WTC11 (cell line): ENCODE measurements at places on chromosomes 5 and 9. TPM values are rescaled to one million over a fixed set of nuclear protein-coding genes. Genes with fewer than 3 reads are reported as not detected.

DNA sequence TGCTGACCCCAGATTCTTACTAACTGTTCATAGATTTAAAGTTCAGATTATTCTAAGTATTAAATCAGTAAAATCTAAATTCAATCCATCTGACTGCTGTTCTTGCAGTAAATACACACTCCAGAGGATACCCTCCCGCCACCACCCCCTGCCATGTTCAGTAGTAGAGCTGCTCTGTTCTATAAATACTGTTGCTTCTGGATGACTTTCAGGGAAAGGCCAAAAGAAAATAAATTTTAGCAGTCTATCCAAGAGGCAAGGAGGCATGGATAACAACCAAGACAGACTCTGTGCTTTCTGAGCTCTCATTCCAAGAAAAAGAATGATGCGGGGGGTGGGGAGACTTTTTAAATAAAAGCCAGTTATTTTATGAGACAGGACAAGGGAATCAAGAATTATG is 115.1 kb downstream of the ADAMTS6 start:
- no peak for DNase-seq

DNA sequence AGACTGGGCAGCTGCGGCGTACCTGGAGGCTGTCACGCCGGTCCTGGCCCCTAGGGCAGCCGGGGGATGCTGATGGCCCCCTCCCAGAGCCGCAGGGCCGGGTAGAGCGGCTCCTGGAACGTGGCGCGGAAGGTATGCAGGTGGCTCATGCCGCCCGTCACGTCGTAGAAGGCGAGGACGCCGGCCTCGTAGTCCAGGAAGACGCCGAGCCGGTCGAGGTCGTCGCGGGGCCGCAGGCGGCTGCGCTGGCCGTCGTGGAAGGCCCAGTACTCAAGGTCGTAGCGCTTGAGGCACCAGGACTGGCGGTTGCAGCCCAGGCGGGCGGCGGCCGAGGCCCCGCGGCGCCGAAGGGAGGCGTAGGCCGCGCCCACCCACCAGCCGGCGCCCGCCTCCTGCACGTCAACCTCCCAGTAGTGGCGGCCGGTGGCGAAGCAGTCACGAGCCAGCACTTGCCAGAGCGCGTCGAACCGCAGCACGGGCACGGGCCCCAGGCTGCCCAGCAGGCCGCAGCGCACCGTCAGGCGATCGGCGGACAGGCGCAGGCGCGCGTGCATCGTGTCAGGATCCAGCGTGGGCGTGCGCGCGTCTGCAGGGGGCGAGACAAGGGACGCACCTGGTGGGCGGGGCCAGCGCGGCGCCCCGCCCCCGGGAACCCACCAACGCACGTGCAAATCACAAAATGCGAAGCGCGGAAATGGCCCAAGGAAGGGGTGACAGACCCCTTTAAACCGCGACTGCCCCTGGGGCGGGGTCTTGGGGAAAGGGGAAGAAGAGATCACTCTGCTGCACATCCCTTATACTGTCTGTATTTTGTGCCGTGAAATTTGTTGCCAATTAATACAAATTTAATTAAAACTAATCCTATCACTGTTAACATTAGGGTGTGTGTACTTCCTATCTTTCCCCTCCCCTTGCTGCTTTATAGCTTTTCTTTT is 31.2 kb downstream of the NANS start:
- DNase-seq = peak; percentile 72

DNA sequence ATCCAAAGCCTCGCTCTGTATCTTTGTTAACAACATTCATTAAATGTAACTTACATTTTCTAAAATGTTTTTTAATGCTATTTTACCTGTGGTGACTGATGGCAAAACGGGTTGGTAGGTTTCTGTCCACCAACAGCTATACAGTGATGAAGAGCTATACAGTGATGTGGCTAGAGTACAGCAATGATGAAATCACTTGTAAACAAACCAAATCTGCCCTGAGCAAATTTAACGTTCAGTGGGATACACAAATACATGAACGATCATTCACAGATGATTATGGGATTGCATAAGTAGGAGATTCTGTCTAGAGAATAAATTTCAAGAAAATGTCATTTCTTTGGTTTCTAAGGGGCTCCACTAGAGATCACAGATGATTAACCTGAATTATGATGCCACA is 132.7 kb downstream of the MPDZ start:
- no peak for DNase-seq

- DNase-seq = no peak
Observed at GRCh38 chr9:73549991-73550390, 398.3 kb downstream of the ANXA1 start.

- no peak for DNase-seq
Observed at GRCh38 chr9:26677965-26678706, 214.5 kb downstream of the CAAP1 start.

GRCh38 chr5:34618371-34619065 is 37.6 kb upstream of the RAI14 start:
- no peak for DNase-seq

GRCh38 chr5:10689391-10690081 is 71.5 kb downstream of the DAP start:
- DNase-seq = peak; percentile 78

- no peak for DNase-seq
Observed at GRCh38 chr5:131756942-131757341, 39.9 kb downstream of the FNIP1 start.

GRCh38 chr5:1356873-1357787 is 12.2 kb upstream of the CLPTM1L start:
- no peak for DNase-seq

- DNase-seq = no peak
Observed at GRCh38 chr5:78060421-78060820, 234.1 kb downstream of the AP3B1 start.

DNA sequence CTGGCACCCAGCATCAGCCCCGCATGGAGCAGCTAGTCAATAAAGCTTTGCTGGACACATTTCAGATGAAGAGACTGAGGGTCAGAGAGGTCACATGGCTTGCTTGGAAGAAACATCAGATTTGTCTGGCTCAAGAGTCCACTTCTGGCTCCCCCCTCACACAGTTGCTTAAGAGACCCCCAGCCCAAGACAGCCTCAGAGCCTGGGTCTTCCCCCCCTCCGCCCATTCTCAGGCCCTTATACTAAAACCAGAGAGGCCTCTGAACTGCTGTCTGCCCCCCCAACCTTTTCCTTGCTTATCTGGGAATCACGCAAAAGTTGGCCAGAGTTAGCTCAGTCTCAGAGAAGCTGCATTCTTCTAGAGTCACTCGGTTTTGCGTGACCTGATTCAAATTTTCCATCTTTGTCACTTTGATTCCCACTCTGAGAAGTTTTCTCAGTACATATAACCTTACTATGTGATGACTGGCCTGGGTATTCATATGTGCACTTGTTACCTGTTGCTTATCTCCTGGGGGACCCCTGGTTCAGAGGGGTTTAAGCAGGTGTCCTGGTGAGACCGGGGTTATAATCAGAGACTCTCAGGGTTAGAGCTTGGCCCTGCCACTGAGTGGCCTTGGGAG is 145.4 kb upstream of the IER5L start:
- DNase-seq = no peak

GRCh38 chr5:89513299-89514044 is 630.5 kb upstream of the MEF2C start:
- no peak for DNase-seq

DNA sequence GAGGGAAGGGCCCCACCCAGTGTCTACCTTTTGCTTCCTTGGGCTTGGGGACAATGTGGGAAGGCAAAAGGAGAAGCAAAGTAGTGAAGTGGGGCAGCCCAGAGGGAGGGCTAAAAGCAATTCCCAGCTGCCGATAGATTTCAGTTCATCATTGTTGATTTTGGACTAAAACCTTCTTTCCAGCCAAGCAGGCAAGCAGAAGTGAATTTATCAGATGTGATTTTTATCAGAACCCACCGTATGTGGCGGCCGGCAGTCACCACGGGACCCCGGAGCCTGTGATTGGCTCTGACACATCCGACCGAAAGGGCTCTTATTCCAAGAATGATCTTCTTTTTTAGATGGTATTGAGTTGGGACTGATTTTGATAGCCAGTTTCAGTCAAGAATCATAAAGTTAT is 559.9 kb downstream of the PSAT1 start:
- DNase-seq = no peak

- no peak for DNase-seq
Observed at GRCh38 chr9:1538301-1538700, 476.8 kb upstream of the SMARCA2 start.

DNA sequence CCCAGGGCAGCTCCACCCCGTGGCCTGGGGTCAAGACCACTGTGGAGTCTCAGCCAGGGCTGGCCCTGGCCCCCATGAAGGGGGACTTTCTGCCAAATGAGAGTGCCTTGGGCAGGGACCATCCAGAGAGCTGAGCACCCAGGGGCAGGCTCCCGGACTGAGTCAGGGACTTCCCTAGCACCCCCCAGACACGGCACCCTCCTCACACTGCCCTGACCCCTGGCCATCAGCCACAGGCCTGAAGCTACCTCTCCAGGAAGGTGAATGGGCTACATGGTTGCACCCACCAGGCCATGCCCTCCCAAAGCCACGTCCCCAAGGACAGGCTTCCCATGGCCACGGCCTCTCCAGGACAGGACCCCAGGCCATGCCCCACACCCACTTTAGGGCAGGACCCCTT is 9.5 kb downstream of the CCDC187 start:
- no peak for DNase-seq

GRCh38 chr9:131266266-131267229 is 9.8 kb downstream of the FAM78A start:
- no peak for DNase-seq

DNA sequence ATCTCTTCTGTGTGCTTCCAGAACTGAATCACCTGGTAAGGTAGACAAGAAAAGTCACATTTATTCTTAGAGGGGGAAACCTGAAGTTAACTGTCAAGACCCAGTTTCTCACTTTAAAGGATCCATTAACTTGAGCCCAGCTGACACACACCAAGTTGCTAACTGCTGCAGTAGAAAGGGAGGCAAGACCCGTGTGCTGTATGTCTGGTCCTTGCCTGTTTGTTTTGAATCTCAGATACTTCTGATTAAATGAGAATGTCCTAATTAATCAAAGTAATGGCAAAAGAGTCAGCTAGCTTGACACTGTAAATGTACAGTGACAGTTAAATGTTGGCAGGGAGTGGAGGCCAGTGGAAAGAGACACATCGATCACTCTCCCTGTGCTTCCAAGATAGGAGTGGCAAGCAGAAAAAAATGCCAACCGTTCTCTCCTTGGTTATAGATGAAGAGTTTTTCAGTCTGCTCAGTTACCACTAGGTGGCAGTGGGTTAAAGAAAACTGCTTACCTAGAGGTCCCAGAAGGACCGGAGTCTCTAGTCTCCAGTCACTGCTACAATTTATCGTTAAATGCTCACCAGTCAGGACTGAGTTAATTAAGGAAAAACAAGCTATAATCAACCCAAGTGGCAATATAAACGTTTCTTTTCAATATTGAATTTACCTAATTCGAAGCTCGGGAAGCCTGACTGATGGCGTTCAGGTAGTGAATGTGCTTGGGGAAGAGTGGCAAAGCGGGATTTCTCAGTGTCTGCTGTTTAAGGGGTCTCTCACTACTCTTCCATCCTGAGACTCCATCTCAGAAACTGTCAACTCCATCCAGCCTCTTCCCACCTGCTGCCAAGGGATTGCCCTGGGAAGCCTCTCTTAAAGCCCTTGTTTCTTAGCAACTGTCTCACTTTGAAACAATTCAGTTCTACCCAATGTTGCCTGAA is 18.4 kb downstream of the LSM11 start:
- no peak for DNase-seq

- DNase-seq = no peak
Observed at GRCh38 chr5:36630201-36631145, 24.1 kb downstream of the SLC1A3 start.

DNA sequence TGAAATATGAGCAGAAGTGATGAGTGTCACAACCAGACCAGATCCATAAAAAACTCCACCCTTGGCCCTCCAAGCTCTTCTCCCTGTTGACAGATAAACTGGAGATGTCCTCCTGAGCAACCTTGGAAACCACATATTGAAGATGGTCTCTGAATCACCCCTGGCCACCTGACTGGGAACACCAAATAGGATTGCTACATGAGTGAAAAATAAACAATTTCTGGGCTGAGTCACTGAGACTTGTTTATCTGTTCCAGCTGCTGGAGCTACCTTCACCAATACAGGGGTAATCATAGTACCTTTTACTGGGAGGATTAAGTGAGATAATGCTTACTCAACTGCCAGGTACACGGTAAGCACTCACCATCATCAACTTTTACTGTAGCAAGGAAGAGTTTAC is 53.3 kb downstream of the PCA3 start:
- DNase-seq = no peak

GRCh38 chr5:23717486-23717885 is 210.1 kb downstream of the PRDM9 start:
- no peak for DNase-seq

DNA sequence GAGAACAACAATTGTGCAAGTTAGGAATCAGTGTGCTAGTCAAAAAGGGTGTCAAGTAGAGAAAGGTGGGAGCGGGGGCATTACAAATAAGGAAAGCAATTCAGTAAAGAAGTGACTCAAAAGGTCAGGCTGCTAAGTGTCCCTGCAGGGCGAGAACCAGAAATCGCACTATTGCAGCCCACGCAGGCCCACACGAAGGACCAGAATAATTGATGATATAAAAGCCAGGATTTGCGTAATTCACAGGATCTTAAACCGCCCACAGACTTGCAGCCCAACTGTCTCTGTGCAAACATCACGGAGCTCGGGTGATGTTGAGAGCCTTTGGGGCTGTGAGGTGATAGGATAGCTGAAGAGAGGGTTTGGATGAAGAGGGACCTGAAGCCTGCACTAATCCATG is 349.0 kb downstream of the BRINP1 start:
- no peak for DNase-seq

DNA sequence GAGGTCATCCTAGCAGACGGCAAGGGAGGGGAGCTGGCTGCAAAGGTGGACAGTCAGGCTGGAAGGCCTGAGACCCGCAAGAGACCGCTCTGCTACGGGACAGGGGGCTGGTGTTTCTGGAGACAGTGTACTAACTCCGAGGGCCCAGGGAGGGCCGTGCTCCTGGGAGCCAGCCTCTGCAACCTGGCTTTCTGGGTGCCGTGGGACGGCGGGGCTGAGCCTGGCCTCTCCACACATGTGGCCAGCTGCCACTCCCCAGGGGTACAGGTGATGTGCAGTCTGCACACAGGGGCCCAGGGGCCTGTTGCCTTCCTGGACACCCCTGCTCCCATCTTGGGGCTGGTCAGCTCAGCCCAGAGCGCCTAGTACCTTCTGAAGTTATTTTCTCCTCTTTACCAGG is 92.2 kb downstream of the MRPL36 start:
- no peak for DNase-seq

Gene HSPB3
- total RNA-seq = not detected in 3 replicates

Gene PPP3R2
- not detected in 3 replicates for total RNA-seq

Gene ARL14EPL
- not detected in 3 replicates for total RNA-seq

Gene BARHL1
- total RNA-seq = 0.15 to 0.16 TPM in 2 of 3 replicates, not detected in the other

Gene NMUR2
- total RNA-seq = 0.16 TPM in 1 of 3 replicates, not detected in the others

Gene ROPN1L
- total RNA-seq = 0.27 TPM in 1 of 3 replicates, not detected in the others

Gene FBXO10
- total RNA-seq = 14.0 to 14.7 TPM (median 14.4 TPM) in 3 replicates

Gene PLPP7
- total RNA-seq = 4.2 to 4.9 TPM (median 4.7 TPM) in 3 replicates

Gene PCDHB14
- total RNA-seq = 2.6 to 3.5 TPM (median 2.8 TPM) in 3 replicates

Gene OTP
- not detected in 3 replicates for total RNA-seq

Gene SPATA31E1
- 0.04 to 0.07 TPM (median 0.05 TPM) in 3 replicates for total RNA-seq

Gene ENG
- 3.7 to 4.4 TPM (median 4.2 TPM) in 3 replicates for total RNA-seq

Gene CFAP90
- total RNA-seq = 0.21 to 0.64 TPM (median 0.33 TPM) in 3 replicates

Gene OSMR
- 2.3 to 3.1 TPM (median 2.5 TPM) in 3 replicates for total RNA-seq

Gene GDF9
- total RNA-seq = 0.34 to 0.42 TPM (median 0.37 TPM) in 3 replicates

Gene ZNF608
- total RNA-seq = 40.6 to 44.4 TPM (median 43.8 TPM) in 3 replicates

Gene IRX2
- 51.5 to 63.2 TPM (median 52.0 TPM) in 3 replicates for total RNA-seq

Gene ADAMTS16
- 30.1 to 34.6 TPM (median 30.7 TPM) in 3 replicates for total RNA-seq

Gene CFAP77
- total RNA-seq = 0.96 to 1.2 TPM (median 1.2 TPM) in 3 replicates
